CD4-positive, alpha-beta T cell treated with Interleukin-10 for 1 hour (primary cell): ENCODE measurements at places on chromosomes 16 and 17.

DNA sequence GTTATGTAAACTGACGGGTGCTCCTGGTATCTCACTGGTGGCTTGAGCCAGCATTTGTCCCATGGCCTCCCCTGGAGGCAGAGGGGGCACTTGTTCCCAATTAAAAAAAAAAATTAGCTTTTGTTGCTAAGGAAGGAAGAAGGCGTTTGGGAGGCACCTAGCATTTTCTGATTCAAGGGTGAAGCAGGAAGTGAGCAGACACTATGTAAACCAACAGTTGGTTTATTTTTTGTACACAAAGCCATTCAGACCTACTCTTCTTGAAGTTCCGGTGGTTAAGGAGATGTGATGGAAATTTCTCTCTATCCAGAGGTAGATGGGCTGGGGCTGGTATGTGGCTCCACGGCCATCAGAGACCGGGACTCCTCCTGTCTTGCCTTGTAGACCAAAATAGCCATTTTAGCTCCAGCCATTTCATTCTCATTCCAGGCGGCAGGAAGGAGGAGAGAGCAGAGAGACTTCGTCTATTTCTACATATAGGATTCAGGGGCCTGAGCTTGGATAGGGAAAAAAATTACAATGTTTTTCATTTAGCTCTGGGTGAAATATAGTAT, 103.0 kb downstream of the SNX29 start:
- peak; percentile 30 for DNase-seq

DNA sequence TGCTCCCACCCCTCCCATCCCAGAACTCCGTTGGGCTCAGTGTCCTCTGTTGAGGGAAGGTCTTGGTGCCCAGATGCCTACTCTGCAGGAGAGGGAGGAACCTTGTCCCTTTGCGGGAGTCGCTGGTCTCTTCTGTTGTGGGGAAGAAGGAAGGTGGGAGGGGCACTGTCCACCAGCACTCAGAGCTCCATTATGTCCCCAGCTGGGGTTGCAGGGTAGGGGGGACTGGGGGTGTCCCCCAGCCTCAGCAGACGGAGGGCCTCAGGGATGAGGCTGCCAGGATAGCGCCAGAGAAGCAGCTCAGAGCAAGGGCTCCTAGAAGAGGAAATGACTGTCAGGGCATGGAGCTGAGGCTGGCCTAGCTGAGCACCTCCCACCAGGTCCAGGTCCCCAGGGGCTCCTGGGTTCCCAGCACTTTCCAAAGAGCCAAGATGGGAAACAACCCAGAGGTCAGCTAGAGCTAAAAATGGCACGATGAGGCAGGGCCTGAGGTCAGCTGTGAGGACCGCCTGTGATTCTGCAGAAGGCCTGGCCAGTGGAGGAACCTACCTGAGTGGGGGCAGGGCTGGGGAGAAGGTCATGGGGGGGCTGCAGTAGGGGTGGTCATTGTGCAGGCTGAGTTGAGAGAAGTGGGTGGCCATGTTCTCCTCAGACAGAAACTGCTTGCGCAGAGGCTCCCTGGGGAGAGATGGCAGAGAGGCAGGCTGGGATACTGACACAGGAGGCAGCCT, 893 bp downstream of the HCFC1R1 start:
- no peak for DNase-seq

- DNase-seq: peak; percentile 85
Observed at GRCh38 chr16:24729243-24729950, at the start of gene TNRC6A. Gene TNRC6A (plus strand): TSS chr16:24729651. CDS start chr16:24729842, 191 bp downstream.

- DNase-seq: no peak
Observed at GRCh38 chr17:29826114-29826692, 103.8 kb downstream of the SSH2 start.

GRCh38 chr16:78325468-78326352, 226.3 kb downstream of the WWOX start:
- DNase-seq: no peak

- no peak for DNase-seq
Observed at GRCh38 chr17:77735566-77736198, 222.8 kb upstream of the TNRC6C start.

GRCh38 chr17:4204710-4205173, 59.0 kb downstream of the ANKFY1 start:
- no peak for DNase-seq

- DNase-seq: no peak
Observed at GRCh38 chr16:16175296-16175695, 48.0 kb downstream of the ABCC6 start.

DNA sequence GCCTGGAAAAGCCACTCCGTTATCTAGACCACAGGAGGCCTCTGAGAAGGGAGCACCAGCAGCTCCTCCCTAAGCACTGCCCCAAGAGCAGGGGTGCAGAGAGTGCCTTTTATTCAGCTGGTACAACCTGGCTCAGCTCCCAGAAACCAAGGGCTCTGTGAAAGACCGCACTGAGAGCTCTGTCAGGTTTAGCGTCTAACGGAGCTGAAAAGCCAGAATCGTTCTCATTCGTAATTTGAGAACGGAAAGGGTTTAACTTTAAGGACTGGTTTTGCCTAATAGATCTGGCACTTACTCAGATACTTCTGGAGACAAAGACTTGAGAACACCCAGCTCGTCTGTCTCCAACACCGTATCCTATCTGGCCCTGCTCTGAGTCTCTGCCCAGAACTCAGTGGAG, 13.5 kb downstream of the MPG start:
- no peak for DNase-seq

- DNase-seq: no peak
Observed at GRCh38 chr16:84356176-84356575, 12.2 kb upstream of the ATP2C2 start.

- no peak for DNase-seq
Observed at GRCh38 chr17:61383689-61384201, 15.9 kb upstream of the TBX2 start.

DNA sequence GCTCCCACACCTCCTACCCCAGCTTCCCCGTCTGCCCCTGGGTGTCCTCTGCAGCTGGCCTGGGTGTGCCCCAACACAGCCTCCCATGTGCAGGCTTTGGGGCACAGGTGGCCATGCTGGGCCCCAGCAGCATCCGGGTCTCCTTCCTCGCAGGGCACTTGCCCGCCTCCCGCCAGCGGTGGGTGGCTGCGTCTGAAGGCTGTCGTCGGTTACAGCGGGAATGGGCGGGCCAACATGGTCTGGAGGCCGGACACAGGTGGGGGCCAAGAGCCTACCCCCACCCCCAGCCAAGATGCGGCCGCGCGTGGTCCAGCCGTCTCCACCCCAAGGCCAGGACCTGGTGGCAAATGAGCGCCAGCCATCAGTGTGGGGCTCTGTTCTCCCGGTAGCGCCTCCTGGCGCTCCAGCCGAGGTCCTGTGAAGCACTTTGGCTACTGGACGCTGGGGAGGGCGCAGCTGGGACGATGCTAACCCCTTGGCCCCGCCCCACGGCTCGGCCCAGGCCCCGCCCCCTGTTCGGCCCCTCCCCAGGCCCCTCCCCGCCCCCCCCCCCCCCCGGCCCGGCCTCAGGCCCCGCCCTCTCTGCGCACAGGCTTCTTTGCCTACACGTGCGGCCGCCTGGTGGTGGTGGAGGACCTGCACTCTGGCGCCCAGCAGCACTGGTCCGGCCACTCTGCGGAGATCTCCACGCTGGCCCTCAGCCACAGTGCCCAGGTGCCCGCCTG, 7.3 kb upstream of the RHOT2 start:
- peak; percentile 67 for DNase-seq

DNA sequence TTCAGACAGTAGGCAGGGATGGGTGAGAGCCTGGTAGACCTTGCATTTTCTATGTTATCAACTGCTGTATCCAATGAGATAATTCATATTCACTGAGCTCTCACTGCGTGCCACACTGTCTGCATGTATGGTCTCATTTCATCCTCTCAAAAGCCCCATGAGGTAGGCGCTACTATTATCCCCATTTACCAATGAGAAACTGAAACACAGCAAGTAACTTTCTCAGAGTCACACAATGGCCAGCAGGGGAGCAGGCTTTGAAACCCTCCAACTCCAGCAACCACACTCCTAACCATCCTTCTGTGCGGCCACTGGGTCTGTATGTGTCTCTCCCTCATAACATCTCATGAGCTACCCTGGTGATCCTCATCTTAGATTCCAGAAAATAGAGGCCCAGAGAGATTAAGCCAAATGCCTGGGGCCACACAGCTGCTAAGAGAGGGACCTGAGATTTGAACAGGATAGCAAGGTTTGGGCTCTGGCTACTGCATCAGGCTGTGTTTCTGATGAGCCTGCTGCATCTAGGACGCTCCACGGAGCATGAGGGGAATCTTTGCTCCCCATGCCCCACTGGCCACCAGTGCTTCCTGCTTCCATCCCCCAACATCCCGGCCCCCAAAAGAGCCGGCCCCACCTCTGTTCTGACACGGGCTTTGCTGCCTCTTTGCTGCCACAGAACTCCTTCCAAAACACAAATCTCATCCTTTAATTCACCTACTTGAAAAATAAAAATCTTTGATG, 3.2 kb downstream of the CCR7 start:
- DNase-seq: peak; percentile 83

GRCh38 chr16:77585379-77586251, 136.7 kb upstream of the NUDT7 start:
- no peak for DNase-seq

DNA sequence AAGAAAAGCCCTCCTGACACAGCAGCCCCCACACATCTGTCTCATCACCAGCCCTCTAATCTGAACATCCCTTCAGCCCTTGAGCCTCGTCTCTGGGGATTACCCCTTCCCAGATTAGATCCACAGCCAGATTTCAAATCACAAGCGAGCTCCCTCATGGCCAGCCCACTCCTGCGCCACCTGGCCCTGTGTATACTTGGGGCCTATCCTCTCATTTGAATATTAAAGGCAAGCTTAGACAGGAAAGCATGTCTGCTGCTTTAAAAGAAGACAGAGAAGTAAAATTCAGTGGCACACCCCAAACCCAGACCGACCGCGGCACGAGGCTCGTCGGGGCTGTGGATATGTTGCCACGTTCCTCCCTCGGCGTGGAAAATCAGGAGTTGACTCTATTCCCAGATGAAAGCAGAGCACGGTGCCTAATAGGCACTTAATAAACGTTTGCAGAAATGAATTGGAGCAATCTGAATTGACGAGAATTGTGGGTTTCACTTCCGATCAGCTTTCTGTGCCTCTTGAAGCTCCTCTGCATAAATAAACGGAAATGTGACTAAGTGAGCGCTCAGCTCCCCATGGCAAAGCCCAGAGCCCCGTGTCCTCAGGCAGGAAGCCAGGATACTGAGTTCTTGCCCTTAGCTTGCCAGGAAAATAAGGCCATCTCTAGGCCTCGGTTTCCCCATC, 108.0 kb downstream of the CCDC182 start:
- DNase-seq: no peak

DNA sequence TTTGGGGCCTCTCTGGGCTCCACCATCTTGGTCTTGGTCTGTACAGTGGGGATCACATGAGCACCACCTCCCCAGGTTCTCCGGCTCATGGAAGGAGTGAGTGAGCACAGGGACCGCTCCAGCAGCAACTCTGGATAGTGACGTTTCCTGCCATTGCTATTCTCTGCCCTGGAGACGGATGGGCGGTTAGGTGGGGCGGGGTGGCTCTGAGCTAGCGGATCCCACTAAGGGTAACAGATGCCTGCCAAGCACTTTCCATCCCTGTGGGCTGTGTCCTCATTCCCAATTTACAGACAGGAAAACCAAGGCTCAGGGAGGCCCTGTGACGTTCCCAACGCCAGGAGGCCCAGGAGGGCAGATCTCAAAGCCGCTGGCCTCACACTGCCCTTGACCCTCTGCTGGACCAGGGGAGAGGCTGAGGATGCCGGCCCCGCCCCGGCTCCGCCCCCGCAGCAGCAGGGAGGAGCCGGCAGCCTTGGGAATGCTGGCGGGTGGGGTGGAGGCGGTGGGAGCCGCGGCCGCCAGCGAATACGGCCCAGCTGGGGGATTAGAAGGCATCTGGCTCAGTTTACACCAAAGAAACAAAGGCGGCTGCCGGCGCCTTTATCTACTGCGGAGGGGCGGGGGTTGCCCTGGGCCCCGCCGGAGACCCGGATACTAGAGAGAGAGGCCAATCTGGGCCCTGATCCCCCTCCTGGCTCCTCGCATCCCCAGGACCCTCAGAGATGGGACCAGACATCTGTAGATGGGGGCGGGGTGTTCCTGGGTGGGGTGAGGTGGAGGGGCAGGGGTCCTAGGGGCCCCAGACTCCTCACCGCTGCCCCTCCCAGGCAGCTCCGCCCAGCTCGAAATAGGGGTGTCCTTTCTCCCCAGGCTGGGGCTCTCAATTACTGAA, 122.3 kb upstream of the CIBAR2 start:
- DNase-seq: no peak

- no peak for DNase-seq
Observed at GRCh38 chr16:63496282-63496681, 1460.0 kb upstream of the CDH8 start.

GRCh38 chr17:51056813-51057510, 63.7 kb downstream of the SPAG9 start:
- DNase-seq: peak; percentile 60

DNA sequence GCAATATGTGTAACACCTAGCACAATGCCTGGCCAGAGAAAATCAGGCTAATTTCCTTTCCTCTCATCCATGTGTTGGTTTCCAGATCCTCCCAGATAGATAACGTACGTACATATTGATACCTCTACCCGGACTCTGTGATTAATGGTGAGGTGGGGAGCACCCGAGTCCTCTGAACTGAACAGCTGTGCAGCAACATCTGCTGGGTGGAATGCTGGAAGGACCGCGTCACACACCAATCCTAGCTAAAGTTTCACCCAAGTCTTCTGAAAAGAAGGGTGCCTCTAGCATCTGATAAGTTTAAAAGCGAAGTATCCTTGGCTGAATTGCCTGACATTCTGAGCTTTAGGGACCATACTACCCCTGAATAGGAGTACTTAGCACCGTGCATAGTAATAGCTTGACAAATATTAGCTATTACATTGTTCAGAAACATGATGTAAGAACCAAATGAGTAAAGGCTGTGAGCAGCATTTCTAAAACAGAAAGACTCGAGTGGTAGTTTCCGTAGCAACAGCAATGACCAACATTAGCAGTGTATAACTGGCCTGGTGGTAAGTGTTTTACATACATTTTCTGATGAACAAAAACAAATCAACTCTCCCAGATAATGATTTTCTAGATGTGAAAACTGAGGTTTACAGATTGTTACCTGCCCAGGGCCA, 91.4 kb downstream of the SYCE1L start:
- DNase-seq: no peak

DNA sequence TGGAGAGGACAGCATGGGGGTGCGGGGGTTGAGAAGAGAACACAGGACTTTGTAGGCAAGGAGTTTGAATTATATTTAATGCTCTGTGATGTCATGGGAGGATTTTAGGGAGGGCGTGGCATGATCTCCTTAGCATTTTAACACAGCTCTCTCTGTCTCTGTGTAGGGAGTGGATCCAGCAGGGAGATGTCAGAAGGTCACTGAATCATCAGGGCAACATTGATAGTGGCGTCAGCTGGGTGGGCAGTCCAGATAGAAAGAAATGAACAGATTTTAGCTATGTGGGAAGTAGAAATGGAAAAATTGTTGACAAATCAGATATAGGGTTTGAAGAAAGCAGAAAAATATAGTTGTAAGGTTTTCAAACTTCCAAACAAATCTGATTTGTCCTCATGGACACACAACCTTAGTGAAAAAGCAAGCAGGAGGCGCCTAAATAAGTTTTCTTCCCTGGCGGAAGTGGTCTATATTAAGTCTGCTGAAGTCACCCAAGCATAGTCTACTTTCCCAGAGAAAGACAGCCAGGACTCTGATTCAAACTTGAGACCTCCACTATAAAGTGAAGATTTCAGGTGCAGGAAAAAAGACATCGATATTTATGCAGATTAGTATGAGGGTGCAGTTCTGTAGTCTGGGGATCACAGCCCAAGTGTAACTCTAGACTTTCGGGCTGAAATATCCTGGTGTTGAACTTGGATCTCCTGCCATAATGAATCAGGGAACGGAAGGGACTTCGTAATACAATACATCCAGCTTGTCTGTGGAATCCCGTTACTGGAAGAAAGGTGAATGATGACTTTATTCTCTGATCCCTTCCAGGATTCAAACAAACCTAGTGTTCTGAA, 10.1 kb upstream of the PCTP start:
- DNase-seq: no peak

- no peak for DNase-seq
Observed at GRCh38 chr16:1497014-1497598, 3.9 kb downstream of the TELO2 start.
